Effector CD8-positive, alpha-beta T cell (primary cell): ENCODE measurements at places on chromosomes 1 and 21.

- DNase-seq = no peak
Observed at GRCh38 chr1:18320051-18320450, 160.7 kb upstream of the KLHDC7A start.

- no peak for DNase-seq
Observed at GRCh38 chr1:229229137-229229720, 41.7 kb upstream of the RAB4A start.

GRCh38 chr1:94309829-94310569, 72.6 kb upstream of the ARHGAP29 start:
- no peak for DNase-seq

DNA sequence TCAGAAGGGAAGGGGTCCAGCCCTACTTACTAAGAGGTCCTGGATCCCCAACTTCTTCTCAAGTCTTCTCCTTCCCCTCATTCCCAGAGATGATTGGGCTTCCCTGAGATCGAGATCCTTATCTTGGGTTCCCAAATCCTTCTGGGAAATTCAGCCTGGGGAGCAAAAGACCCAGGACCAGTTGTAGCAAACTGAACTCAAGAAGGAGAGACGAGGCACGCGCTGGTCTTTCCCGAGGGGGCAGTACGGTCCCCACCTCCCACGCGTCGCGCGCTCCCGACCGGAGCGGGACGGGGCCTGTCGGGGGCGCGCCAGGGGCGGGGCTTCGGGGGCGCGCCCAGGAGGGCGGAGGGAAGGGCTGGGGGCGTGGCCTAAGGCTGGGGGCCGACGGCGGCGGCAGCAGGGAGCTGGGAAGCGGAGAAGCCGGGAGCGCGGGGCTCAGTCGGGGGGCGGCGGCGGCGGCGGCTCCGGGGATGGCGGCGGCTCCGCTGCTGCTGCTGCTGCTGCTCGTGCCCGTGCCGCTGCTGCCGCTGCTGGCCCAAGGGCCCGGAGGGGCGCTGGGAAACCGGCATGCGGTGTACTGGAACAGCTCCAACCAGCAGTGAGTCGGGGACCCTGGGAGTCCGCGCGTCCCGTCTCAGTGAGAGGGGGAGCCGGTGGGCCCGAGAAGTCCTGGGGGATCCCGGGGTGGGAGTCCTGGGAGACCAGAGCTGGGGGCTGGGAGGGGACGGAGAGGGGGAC, at the start of gene EFNA3:
EFNA3 (plus strand) TSS at position 369 of the 741 bp plus-strand sequence; CDS start at position 474, 105 bp downstream.
- peak; percentile 56 for DNase-seq

DNA sequence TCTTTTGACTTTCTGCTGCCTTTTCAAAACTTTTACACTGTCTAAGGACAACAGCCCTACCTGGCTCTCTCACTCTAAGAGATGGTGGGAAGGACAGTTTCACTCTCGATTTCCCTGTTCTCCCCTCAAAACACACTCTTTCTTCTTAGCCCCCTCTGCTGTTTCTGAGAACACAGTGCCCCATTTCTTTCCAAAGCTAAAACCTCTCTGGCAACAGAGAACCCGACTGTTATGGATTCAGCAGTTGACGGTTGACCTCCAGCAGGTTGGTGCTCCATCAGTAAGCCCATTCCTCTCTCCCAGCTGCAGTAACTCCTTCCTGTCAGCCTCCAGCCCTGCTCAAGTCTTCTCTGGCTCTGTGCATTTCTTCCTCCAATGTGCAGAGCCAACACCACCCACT, 88.2 kb upstream of the ABCD3 start:
- DNase-seq = no peak

GRCh38 chr1:213286235-213286634, 235.2 kb downstream of the RPS6KC1 start:
- no peak for DNase-seq

DNA sequence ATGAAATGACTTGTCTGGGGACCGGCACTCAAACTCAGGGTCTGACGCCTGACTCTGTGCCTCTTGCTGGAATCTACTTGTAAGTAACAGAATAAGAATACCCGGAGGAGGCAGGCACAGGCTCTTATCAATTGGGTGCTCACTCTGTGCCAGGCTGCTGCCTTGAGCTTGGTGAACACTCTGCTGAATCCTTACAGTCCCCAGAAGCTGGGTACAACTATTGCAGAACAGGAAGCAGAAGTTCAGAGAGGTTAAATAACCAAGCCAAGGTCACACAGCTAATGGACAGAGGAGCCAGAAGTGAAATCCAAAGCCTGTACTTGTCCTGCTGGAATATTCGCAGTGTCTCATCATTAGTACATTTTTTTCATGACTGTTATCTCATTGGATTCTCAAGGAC, 86.0 kb downstream of the EPHB2 start:
- DNase-seq = no peak

DNA sequence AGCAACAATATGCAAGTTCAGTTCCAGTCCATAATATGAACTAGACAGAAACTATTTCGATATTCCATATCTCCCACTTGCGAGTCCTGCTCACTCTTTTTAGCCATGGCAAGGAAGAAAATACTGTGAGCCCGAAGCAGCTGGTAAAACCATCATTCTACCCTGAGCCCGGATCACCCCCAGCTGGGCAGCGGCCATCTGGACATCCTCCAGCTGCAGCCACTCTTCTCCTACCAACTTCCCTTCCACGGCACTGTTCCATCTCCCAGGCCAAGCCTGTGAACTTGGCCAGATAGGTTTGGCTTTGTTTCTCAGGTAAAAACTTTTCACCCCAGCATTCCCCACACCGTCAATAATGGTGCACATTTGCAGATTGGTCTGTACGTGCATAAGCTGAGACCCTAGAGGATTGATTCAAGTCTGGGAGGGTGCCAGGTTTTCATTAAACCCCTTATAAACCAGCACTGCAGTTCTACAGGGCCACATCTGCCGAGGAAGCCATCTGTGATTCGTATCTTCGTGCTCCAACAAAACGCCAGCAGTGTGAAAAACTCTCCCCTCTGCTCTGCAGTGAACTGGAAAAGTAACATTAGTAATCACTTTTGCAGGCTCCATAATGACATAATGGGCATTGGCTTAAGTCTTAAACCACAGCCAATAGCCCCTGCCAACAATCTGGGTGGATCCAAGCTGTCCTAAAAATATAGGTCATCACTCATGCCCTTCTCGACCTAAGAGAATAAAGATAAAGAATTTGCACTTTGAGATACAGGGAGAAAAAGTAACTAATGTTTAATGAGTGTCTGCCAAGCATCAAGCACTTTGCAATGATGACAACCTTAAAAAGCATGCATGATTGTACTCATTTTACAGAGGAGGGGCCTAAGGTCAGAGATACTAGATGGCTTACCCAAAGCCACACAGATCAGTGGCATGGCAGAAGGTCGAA, 205.1 kb downstream of the PLPP3 start:
- DNase-seq = no peak

GRCh38 chr1:156499842-156500542, 583 bp downstream of the MEF2D start:
- peak; percentile 42 for DNase-seq

- no peak for DNase-seq
Observed at GRCh38 chr1:32066489-32066873, 6.3 kb upstream of the TMEM39B start.

DNA sequence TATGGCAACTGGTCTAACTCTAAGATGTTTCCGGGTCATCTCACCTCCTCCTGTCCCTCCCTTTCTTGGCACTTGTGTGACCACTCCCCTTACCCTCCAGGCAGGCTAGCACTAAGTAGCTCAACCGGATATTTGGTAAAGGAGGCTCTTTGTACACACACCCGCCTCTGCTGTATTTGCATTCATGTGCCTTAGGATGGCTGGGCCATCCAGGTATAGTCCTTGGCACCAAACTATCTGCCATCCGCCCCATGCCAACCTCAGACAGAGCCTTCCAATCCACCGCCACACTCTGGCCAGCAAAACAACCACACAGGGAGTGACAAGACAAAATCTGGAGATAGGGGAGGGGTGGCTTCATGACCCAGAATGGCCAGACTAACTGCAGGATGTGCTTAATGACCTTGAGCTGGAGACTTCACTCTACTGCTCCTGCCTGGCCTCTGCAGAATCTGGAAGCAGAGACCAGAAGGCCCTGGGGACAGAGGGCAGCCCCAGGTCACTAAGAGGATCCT, 59.5 kb downstream of the CDK18 start:
- no peak for DNase-seq

- DNase-seq = no peak
Observed at GRCh38 chr1:96034006-96034405, 687.6 kb upstream of the PTBP2 start.

DNA sequence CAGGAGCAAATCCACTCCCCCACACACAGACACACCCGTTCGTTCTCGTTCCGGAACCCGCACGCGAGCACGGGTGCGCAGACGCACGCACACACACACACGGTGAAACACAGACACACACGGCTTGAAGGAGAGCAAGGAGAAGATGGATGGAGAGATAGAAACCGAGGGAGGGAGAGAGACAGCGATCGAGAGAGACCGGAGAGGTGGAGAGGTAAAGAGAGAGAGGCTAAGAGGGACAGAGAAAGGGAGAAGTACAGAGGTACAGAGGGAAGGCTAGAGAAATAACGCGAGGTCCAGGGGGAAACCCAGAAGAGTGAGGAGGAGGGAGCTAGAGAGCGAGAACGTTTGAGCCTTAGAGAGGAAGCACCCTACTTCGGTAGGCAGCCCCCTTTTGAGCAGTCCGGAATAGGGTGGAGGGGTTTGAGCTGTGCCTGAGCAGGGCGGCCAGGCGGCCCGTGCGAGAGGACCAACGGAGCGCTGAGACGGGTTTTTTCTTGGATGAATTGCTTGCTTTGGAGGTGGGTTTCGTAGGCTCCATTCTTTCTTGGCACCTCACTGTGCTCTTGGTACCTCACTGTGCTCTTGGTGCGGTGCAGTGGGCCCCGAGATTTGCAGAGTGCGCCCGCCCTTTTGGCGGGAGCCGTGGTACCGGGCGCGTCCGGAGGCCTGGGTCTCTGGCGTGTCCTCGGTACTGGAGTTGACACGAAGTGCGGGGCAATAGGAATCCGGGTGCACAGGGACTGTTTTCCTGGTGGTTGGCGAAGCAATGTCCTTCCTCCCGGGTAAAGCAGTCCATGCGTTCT, 88.4 kb upstream of the RHOU start:
- DNase-seq = no peak

DNA sequence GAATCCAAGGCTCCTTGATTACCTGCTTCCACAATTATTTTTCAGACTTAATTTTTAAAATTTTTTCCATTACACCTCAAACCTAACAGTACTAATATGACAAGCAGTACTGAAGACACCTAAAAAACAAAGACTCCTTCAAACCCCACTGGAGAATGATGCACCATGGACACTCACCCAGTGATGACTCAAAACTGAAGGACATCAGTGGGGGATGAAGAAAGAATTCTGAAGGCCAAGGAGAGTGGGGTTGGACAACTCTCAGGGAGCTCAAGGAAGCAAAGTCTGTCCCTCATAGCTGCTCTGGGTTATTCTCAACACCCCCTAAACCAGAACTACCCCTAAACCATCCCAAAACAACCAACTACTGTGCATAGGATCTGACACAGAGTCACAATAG, 2.4 kb upstream of the ARHGAP29 start:
- DNase-seq = no peak

GRCh38 chr1:191888996-191889622, 269.2 kb upstream of the RGS18 start:
- no peak for DNase-seq

GRCh38 chr21:41488080-41488479, 19.9 kb downstream of the TMPRSS2 start:
- no peak for DNase-seq

- no peak for DNase-seq
Observed at GRCh38 chr1:36641776-36642175, 159.1 kb upstream of the CSF3R start.

DNA sequence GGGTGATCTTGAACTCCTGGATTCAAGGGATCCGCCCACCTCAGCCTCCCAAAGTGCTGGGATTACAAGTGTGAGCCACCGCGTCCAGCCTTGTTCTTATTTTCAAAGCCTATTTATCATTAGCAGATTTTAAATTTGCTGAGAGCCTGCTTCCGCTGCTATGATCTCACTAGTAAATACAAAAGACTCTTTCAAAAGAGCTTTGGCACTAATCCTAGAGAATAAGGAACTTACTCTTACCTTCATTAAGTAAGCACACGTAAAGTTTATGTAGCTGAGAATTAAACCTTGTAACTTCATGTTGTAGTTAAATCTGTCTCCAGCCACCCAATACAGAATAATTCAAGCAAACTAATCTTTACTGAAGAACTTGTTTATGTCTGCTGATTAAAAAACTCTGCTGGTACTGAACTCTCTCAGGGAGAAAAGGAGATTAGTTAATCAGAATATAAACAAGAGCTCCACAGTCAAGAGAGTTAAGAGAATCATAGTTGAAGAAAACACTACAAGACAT, 72.3 kb downstream of the RUSC1 start:
- no peak for DNase-seq

- DNase-seq = no peak
Observed at GRCh38 chr1:233509526-233509925, 104.4 kb upstream of the KCNK1 start.

DNA sequence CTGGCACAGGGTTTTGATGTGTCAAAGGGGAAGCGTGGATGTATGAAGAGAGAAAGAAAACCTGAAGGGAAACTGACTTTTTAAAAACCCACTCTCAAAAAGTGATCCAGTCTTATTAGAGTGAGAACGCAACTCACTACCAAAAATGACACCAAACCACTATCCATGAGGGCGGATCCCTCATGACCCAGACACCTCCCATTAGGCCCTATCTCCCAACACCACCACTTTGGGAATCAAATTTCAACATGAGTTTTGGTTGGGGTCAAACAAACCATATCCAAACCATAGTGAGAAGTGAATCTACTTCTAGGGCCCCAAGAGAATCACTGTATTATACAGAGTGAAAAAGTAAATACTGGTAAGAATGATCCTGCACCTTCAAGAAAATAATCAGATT, 53.5 kb downstream of the FNBP1L start:
- no peak for DNase-seq
